ENCODE measurements at places on chromosomes 11 and 22.

DNA sequence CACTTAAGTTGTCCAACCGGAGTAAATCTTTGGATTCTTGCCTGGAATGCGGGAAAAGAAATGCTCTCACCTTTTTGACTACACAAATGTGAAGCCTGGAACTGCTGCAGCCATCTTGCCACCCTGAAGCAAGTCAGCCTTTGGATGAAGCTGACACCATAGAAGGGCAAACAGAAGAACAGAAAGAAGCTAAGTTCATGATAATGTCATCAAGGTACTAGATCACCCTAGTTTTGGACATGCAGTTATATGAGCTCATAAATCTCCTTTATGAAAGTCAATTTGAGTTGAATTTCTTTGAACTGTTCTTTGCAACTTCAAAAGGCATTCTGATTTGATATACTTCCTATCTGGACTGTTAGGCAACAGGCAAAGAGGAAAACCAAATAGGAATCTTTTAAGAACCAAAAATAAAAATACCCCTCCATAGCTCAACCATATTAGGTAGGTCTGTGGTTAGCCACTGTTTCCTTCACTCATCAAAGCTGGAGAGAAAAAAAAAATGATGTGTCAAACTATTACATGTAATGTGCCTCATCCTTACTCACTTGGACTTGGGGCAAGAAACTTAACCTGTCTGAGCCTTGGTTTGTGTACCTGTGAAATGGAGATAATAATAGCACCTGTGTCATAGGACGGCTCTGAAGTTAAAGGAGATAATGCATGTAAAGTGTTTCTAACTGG, 91.9 kb downstream of the WT1 start:
- DNase-seq = no peak

- no peak for DNase-seq
These were observed 72.3 kb downstream of the TRIM44 start for GRCh38 chr11:35734669-35735410.

GRCh38 chr11:1783725-1784529, 20.2 kb upstream of the CTSD start:
- DNase-seq = no peak

DNA sequence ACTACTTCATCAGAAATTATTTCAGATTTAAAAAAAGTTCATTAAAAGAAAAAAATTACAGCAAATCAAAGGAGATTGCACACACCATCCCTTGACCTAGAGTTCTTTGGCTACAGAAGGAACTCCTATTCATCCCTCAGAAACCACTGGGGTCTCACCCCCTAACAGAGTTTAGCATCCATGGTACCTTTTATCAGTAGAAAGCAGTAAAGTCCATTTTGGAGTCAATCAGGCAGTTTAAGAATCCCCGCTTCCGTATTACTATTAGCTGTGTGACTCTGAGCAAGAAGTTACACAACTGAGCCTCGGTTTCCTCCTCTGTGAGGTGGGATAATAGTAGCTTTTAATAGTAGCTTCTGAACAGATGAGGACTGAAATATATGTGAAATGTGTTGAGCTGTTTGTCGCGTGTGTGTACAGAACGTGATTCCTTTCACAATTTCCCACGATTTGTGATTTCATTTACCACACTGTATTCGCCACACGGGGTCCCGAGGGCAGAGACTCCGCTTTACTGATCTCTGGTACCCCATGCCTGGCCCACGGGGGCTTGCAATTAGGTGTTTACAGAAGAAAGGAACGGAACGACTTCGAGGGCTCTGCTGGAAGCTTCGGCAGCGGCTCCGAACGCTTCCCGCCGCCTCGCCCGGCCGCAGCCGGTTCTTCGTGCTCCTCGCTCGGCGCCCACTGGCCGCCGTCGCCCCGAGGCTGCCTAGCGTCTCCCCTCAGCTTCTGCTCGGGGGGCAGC, 72.5 kb upstream of the ZBED5 start:
- DNase-seq = no peak

DNA sequence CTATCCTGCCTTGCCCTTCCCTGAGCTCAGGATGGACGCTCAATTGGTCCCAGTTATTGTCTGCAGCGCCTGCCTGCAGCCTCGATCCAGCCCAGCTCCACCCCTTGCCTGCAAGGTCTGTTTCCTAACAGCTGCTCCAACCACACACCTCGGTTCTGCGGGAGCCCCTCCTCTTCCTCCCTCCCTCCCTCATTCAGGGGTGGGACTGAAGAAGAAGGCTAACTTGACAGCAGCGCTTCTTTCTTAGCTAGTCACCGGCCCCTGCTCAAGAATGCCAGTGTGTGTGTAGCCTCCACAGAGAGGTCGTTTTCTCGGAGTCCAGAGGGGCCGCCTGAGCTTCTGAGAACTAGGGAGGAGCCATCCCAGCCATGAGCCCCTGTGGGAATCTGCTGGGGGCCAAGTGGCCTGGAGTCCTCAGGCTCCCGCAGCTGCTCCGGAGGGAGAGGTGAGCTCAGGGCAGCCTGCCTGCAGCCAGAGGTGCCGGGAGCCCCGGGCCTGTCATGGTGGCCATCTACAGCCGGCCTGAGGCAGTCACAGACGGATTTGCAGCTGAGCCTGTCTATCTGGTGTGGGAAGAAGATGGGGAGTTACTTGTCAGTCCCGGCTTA, 36.1 kb downstream of the LIMK2 start:
- peak; percentile 54 for DNase-seq

GRCh38 chr11:102017026-102017425, 30.2 kb upstream of the CFAP300 start:
- DNase-seq = no peak

GRCh38 chr22:20244691-20245576, 23.2 kb downstream of the RTN4R start:
- peak; percentile 19 for DNase-seq

All from T-helper 22 cell (primary cell).